ENCODE measurements at places on chromosomes 2 and 18.

DNA sequence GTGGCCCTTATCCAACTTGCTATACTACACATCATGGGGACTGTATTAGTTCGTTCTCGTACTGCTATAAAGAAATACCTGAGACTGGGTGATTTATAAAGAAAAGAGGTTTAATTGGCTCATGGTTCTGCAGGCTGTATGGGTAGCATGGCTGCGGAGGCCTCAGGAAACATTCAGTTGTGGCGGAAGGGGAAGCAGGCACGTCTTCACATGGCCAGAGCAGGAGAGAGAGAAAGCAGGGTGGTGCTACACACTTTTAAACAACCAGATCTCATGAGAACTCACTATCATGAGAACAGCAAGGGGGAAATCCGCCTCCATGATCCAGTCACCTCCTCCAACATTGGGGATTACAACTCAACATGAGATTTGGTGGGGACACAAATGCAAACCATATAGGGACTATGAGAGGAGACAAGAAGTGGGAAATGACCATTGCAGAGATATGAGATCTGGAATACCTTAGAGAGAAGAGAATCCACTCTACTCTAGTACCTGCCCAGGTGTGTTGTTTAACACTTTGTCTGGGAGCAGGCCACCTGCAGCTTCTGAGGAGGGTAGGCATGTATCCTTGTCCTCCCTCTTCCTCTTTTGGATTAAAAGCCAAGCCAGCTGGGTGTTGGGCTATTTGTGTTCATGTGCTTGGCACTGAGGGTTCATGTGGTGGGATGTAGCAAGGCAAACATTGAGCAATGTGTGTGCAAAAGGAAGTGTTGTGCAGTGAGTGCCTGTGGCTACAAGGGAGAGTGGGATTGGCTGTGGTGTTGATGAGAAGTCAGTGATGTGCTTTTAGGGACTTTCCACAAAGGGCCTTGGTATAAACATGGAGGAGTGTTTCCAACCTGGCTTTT, 22.8 kb downstream of the TTLL4 start:
- DNase-seq = no peak

GRCh38 chr2:64259312-64259711, 115.1 kb upstream of the PELI1 start:
- DNase-seq = no peak

- no peak for DNase-seq
Measured at GRCh38 chr2:84891355-84892010, 10.6 kb upstream of the TRABD2A start.

- DNase-seq = no peak
Measured at GRCh38 chr18:45782662-45783061, 42.8 kb upstream of the SIGLEC15 start.

GRCh38 chr2:80019571-80020460, 284.7 kb downstream of the LRRTM1 start:
- DNase-seq = no peak

DNA sequence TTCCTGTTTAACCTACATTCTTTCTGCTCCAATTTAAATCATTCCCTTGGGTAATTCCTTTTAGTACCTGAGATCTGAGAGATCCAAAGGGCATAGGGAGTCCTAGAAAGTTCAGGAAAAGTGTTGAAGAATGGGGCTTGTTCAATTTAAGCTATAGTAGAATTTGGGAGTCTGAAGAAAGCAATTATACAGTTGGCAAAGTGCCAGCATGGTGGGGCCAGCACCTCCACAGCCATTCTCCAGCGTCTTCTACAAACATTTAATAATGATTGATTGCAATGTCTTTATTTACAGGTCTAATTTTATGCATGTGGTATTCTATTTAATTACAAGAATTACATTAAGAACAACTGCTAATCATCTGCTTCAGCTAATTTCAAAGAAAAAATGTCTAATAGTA, 957.7 kb upstream of the GYPC start:
- DNase-seq = no peak

GRCh38 chr2:143284087-143284675, 155.0 kb downstream of the ARHGAP15 start:
- DNase-seq = no peak

GRCh38 chr2:237601453-237602116, 11.1 kb upstream of the RAB17 start:
- DNase-seq = no peak

DNA sequence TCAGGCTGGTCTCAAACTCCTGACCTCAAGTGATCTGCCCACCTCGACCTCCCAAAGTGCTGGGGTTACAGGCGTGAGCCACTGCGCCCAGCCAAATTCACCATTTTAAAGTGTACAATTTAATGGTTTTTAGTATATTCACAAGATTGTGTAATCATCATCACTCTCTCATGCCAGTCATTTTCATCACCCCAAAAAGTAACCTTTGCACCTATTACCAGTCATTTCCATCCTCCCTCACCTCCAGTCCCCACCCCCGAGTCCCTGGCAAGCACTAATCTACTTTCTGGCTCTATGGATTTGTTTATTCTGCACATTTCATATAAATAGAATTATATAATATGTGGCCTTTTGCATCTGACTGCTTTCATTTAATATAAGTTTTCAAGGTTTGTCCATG, 10.8 kb downstream of the PCBP1 start:
- no peak for DNase-seq

- DNase-seq = no peak
Measured at GRCh38 chr2:196590286-196590685, 49.2 kb upstream of the CCDC150 start.

DNA sequence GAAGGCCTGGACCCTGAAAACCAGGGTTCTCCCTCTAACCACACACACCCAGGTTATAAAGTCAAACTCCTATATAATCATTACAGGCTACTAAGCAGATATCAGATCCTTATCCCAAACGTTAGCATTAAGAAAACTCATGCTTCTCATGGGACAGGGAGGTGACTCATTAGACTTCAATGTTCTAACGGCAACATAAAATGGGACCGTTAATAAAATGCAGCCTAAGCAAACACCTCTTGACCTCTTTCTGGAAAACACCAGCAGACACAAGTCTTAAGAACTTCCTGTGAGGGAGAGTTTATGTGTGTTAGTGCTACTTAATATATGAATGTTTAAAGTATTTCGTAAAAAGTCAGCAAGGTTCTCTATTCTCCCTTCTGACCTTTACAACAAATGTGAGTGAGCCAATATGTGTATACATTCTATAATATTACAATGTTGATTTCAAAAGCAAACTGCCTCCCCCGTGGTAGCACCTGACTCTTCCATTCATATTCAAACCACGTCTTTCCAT, 31.7 kb downstream of the LPIN2 start:
- peak; percentile 53 for DNase-seq

GRCh38 chr2:105179469-105180372, 61.8 kb upstream of the GPR45 start:
- DNase-seq = peak; percentile 21

DNA sequence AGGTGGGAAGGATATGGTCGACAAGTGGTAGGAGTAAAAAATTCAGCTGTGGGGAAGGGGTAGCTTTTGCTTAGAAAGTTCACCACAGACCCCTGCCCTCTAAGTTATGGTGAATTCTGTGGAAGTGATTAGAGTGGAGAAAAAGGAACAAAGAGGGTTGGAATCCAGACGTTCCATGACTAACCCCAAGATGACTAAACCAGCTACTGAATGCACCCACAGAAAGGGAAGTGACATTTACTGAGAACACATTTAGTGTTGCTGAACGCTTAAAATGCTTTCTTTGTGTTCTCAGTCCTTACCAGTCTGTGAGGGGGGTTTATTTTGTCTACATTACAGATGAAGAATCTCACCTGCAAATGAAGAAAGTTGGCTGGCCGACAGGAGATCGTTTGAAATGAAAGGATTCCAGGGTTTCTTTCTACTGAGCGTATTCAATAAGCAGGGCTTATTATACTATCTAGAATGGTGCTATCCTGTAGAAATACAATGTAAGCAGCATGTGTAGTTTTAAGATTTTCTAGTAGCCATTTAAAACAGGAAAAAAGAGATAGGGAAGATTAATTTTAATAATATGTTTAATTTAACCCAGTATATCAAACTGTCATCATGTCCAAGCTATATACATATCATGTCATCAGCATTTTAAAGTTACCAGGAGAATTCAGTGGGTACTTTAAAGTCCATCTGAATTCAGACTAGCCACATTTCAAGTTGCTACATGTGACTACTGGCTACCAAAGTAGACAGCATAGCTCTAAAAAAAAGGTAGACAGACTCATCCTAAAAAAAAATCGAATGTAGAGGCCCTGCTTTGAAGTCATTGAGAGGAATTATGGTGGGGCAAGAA, 60.1 kb downstream of the LIMS1 start:
- peak; percentile 76 for DNase-seq

DNA sequence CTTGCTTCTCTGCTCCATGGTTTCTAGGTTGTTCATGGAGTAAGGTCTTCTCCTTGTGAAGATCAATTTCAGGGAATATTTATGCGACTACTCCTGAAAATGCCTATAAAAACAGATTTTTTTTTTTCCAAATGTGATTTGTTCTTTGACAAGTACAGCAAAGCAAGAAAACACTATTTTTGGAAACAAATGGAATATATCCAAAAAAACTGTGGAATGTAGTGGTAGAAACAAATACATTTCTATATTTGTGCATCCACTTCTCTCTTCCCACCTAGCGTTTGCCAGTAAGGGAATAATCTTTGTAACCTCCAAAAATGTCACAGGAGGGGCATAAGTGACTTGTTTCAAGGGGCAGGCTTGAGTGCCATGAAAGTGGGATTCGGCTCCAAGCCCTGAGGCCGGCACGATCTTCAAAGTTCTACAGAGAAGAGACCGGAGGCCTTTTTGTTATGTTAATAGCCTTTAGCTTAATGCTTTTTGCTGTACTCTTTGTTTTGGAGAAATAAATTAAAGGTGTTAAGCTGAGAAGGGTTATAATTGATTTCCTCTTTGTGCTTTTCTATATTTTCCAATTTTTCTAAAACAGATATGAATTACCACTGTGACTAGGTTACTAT, 200.6 kb downstream of the NRP2 start:
- DNase-seq = no peak

DNA sequence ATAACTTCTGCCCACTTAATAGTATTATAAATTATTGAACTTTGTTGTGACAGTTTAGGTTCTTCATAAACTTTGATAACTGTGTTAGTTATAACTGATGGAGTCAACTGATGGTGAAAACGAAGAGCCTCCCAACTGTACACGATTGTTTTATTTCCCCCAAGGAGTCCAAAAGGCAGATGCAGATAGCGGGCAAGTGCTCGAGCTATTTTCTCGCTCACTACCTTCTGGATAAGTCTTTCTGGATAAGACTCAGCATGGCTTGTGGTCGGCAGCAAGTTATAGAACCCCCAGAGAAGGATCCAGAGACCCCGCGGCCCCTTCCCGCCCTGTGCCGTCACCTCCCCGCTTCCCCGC, 517 bp downstream of the GCFC2 start:
- DNase-seq = no peak

DNA sequence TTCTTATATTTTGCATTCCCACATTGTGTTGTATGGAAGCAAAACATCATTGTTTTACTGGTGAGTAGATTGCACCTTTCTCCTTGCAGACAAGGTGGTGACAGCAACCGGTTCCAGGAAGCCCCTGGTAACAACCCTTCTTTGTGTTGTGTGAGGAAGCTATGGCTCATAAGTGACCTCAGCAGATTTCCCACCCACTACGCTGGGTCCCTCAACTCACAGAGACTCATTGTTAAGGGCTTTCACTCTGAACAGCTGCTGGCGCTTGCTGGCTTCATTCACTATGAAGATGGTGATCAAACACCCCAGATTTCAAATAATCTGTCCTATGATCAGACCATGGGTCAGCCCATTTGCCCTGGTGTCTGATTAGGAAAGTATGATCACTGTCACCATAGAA, 53.4 kb downstream of the WIPF1 start:
- no peak for DNase-seq

DNA sequence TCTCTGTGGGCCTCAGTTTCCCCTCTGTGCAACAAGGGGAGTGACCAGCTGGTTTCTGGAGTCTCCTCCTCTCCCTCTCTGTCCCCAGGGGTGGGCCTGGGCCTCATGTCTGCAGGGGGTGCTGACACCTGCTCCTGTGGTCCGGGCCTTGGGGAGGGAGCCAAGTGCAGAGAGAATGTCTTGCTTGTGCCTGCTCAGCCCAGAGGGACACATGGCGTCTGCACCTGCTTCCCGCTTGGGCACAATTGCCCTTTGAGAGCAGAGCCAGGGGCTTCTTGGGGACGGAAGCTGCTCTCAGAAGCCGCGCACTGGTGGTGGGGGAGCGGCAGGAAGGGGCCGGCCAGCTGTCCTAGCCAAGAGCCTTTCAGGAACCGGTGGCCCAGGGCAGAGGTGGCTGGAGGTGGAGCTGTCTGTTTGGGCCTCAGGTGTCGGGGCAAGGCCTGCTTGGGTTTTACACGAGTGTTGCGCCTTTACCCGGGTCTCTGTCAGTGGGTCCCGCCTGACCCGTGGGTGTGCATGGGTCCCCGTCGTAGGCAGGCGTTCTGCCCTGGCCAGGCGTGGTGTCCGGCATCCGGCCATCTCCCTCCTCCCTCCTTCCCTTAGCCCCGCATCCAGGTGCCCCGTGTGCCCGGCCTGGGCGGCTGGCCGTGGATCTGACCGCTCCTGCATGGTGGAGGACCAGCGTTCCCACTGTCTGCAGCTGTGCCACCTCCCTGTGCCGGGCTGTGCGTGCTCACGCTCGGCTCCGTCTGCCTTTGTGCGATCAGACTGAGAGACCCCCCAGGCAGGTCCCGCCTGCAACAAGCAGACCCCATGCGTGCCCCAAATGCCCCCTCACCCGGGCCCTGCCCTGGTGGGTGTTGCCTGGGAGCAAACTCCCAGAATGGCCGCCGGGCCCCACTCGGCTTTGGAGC, 4.0 kb downstream of the NEU4 start:
- DNase-seq = no peak

DNA sequence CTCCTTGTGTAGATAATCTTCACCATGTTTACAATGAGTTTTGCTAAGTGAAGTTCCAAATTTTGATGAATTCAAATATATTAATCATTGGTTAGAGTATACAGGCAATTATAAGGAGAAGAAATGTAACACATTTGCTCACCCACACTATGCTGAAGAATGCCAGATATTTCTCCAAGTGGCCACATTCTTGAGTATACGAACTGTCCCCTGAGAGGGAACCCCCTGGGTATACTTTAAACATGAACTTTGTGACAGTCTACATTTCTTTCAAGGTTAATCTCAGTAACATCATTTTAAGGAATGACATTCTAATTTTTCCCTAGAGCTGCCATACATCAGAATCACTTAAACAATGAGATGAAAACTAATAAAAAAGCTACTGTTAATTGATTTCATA, 39.8 kb upstream of the CDKL4 start:
- no peak for DNase-seq

GRCh38 chr2:121898483-121898882, 143.0 kb downstream of the TSN start:
- no peak for DNase-seq

GRCh38 chr2:137980459-137980858, 16.2 kb downstream of the HNMT start:
- no peak for DNase-seq

GRCh38 chr2:20745924-20746555, 76.9 kb downstream of the LDAH start:
- no peak for DNase-seq

GRCh38 chr2:85741211-85741832, 12.5 kb upstream of the ATOH8 start:
- DNase-seq = no peak

- no peak for DNase-seq
Measured at GRCh38 chr2:111716905-111717775, 166.9 kb downstream of the ANAPC1 start.

GRCh38 chr2:216555274-216555673, 56.6 kb downstream of the RPL37A start:
- peak; percentile 43 for DNase-seq

GRCh38 chr2:189444322-189444721, 3.0 kb downstream of the WDR75 start:
- no peak for DNase-seq

Data from GM04503 (cell line).